ENCODE measurements at places on chromosomes 1 and 21. TPM values are rescaled to one million over a fixed set of nuclear protein-coding genes. Genes with fewer than 3 reads are reported as not detected.

The ECM1 gene
- total RNA-seq: 681 TPM

The PLA2G2C gene
- total RNA-seq: not detected

The CD84 gene
- 11.9 TPM for total RNA-seq

The ASPM gene
- 1.3 TPM for total RNA-seq

The SPRR2E gene
- not detected for total RNA-seq

The SYPL2 gene
- 3.1 TPM for total RNA-seq

The NR5A2 gene
- 49.0 TPM for total RNA-seq

The GSTM2 gene
- 69.9 TPM for total RNA-seq

The RAP1GAP gene
- total RNA-seq: 157 TPM

The LPAR3 gene
- 1.4 TPM for total RNA-seq

DNA sequence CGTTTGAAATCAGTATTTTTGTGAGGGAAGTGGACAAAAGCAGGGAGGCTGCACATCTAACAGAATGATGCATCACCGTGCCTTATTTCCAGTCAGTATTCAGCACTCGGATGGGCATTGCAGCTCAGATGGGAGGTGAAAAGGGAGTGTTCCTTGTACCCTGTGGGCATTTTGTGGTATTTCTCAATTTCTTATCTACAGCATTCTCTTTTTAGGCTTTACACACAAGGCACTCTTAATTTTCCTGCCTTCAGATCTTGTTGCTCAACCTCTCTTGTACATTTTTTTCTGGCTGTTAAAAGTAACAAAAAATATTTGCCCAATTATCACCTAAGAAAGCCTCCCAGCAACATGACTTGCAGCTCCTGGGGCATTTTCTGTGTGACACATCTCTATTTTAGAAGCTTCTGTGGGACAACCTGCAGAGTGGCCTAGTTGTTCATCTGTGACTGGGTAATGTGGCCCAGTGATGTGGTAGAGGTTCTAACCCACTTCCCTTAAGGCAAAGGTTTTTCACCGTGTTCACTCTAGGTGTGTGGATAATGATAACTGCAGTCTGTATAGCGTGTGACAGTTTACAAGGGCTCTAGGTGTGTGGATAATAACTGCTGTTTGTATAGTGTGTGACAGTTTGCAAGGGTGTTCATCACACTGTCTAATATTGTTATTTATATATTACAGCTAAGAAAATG lies 257.2 kb downstream of the PTGER3 start:
- no peak for DNase-seq

DNA sequence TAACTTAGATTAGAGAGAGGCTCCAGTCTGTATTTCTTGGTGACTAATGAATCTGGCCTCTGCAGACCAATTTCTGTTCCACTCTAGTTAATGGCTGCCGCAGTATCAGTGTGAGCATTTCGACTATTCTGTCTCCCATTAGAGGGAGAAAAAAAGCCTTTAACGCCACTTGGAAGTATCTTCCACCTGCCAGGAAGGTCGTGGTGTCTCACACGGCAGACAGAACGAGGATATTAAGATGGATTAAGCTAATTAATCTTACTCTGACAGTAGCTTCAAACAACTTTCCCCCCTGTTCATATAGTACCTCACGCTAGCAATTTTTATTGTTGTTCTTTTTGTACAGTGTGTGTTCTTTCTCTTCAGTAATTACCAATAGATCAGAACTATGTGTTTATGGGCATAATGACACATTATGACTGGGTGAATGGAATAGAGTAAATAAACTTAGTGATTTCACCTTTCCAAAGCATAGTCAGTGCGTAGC lies 153.8 kb downstream of the ADGRL2 start:
- DNase-seq: no peak

DNA sequence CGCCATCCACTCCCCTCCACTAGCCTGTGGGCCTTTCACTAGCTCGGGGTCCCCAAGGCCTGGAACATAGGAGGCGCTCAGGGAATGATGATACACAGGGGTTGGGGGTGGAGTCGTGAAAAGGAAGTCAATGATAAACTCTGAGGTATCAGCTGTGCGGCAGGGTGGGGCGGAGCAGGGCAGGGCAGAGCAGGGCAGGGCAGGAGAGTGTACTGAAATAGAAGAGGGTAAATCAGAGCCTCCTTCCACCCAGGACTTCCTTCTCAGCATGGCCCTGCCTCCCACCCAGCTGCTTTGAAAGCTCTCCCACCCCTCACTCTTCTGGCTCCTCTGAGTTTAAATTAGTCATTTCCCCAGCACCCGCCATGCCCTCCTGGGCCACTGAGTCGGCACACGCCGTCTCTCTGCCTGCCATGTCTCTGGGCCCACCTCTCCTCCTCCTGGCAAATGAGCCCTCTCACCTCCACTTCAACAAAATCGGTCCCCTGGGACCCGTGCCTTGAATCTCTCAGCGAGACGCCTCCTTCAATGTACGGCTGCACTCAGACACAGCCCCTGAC lies 16.9 kb downstream of the CAPZB start:
- peak; percentile 72 for DNase-seq

GRCh38 chr1:112706505-112707220 lies at the start of gene RHOC:
Gene RHOC (minus strand): TSS chr1:112707127. CDS start chr1:112703799, 3,328 bp downstream.
- DNase-seq: peak; percentile 58

DNA sequence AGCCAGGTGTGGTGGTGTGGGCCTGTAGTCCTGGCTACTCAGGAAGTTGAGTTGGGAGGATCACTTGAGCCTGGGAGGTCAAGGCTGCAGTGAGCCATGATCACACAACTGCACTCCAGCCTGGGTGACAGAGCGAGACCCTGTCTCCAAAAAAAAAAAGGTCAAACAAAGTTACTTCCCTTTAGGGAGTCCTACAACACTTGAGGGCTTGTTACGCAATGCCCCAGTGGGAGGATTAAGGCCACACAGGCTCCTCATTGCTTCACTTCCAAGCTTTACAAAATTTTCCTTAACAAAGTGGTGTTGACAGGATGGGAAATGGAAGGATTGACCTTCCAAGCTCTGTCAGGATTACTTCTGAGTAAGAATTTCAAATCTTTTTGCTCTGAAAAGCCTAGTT lies 6.2 kb upstream of the EXTL1 start:
- no peak for DNase-seq

DNA sequence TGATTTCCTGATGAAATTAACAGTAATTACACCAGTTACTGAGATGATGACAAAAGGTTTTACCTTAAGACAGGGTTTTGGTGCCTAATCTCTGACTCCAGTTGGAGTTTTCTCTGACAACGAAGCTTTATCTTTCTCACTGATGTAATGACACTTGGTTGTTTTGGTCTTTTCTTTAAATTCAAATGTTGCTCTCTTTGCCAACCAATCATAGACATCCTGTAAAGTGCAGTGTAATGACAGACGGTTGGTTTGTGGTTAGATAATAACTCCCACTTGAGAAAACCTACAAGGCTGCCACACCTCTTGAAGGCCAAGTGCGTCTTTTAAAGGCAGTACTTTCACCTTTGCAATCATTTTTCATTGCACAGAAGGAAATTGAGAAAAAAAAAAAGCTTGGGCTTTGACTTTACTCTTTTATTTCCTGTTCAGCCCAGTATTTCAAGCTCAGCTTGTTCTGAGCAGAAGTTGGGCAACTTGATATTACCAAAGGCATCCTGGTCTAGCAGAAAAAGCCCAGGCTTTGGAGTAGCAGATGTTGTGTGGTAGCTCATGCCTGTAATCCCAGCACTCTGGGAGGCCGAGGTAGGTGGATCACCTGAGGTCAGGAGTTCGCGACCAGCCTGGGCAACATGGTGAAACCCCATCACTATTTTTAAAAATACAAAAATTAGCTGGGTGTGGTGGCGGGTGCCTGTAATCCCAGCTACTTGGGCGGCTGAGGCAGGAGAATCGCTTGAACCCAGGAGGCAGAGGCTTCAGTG lies 14.9 kb downstream of the PDIK1L start:
- peak; percentile 40 for DNase-seq

- DNase-seq: no peak
Measured at GRCh38 chr1:223832637-223832943, 13.2 kb downstream of the TP53BP2 start.

GRCh38 chr1:79042117-79042516 lies 35.6 kb upstream of the ADGRL4 start:
- no peak for DNase-seq

DNA sequence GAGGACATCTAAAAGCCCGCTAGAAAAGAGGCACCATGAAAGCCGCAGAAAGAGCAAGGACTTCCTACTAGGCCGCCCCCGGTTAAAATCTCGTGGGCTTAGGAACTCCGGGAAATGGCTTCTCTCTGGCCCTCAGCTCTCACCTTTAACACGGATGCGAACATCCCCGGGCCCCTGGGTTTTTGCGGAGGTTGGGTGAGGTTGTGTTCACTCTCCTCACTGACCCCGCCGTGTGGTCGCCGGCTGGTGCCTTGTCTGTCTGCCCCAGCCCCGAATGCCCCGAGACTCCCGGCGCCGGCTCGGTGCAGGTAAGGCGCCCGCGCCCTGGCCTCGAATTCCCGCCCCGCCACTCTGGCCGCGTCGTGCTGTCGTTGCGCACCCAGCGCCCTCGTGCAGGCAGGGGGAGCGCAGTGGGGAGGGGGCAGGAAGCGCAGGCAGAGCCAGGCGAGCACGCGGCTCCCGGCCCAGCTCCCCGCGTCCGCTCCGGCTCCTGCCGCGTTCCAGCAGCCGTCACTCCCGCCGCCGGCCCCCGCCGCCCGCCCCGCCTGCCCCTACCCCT lies at the start of gene SHISAL2A:
SHISAL2A (plus strand) TSS at position 437 of the 559 bp plus-strand sequence. CDS start 326 bp downstream, outside the sequence.
- no peak for DNase-seq

GRCh38 chr1:151574575-151575529 lies 34.7 kb downstream of the TUFT1 start:
- DNase-seq: peak; percentile 18

DNA sequence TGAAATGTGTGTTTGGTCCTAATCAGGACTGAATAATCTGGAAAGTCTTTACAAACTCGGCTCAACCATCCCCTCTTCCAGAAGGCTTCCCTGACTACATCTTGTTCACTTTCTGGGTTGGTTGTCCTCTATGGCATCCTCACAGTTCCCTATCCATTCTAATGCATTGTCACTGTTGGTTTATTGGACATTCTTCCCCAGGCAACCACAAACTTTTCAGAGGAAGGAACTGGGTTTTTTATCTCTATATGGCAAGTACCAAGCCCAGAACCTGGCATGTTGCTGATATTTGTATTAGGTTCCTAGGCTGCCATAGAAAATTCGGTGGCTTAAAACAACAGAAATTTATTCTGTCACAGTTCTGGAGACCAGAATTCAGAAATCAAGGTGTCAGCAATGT lies 363.5 kb upstream of the ST6GALNAC5 start:
- no peak for DNase-seq

DNA sequence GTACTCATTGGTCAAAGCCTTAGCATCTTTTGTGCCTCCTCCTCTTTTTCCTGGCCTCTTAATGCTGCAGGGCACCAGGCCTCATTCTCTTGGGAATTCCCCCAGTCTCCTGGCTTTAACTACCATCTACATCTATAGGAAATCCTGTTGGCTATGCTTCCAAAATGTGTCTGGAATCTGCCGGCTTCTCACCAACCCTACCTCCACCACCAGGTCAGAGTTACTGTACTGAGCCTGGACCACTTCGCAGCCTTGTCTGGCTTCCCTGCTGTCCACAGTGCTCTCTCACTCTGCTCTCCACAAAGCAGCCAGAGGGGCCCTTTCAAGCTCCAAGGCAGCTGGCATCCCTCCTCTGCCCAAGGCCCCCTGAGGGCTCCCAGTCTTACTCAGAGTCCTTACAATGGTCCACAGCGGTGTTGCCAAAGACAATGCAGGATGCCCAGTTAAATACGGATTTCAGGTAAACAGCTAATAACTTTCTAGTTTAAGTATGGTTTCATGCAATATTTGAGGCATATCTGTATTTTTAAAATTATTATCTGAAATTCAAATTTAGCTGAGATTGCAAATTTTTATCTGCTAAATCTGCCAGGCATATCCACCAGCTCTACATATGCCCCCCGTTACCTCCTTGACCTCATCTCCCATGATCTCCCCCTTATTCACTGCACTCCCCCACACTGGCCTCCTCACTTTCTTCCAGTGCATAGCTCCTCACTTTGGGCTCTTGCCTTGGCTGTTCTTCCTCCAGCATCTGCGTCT lies 34.5 kb upstream of the FAM163A start:
- no peak for DNase-seq

GRCh38 chr21:28636752-28637691 lies 355.7 kb downstream of the LTN1 start:
- DNase-seq: no peak

- no peak for DNase-seq
Measured at GRCh38 chr1:20389571-20389970, 96.4 kb downstream of the CAMK2N1 start.

GRCh38 chr1:109844609-109845008 lies 66.0 kb upstream of the CSF1 start:
- no peak for DNase-seq

DNA sequence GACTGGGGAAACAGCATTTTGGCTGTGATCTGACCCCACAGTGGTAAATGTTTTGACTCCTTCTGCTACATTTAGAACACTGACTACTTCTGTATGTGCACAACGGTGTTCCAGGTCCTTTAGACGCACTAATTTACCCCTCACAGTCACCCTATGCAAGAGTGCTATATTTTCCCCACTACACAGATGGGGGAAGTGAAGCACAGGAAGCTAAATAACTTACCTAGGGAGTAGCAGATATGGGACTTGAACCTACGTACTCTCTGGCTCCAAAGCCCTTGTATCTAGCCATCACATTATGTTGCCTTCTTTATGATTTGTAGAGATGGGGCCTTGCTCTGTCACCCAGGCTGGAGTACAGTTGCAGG lies 49.3 kb downstream of the GADD45A start:
- no peak for DNase-seq

DNA sequence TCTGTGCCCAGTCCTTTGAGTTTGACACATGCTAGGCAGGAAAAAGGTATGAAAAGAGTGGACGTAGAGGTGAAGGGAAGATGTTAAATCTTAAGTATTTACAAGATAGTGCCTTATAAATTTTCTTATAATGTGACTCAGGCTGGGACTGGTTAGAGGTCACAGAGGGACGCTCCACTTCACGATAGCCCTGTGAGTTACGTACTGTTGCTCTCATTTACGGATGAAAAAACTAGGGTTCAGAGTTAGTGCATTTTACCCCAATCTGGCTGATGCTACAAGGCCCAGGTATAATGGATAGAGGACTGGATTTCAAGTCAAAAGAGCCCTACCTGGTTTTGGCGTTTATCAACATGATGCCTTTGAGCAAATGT lies 1.4 kb upstream of the TUT4 start:
- DNase-seq: no peak

DNA sequence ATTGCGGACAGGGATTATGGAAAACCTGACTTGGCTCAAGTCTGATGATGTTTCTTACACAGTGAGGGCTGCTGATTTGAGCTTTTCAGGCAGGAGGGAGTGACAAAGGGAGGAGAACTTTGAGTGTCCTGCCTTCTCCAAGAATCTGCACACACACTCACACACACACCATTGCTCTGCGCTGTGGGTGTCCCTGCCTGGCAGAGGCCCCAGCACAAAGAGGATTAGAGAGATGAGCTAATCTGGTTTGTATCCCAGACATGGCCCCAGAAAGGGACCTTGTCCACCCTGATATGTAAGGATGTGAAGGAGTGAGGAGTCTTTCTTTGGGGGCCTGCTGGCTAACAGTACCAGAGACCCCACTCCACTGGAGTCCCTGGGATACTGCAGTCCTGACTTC lies 5.9 kb upstream of the WNT2B start:
- no peak for DNase-seq

- DNase-seq: no peak
Measured at GRCh38 chr1:176178316-176178715, 28.8 kb downstream of the COP1 start.

Measured in mucosa of gallbladder (tissue), 1 donor.